HuH-7.5 (cell line): ENCODE measurements at places on chromosomes 4 and X.

DNA sequence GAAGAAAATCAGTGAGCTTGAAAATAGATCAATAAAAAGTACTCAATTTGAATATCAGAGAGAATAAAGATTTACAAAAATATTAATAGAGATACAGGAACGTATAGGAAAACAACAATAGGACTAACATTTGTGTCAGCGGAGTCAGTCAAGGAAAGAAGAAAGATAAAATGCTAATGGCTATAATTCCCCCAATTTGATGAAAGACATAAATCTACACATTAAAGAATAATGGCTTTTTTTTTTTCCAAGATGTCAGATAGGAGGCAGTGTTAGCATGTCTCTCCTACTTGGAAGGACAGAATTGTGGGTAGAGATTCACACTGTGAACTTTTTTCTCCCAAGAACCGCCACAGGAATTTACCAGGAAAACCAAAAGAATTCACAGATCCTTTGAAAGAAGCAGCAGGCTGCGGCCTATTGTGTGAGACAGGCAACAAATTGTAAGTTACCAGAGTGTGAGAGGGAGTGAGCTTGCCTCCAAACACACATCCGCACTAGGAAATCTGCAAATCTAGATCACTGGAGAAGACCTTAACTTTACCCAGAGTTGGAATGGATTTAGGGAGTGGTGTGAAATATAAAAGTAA, 249.9 kb downstream of the PRDM5 start:
- no peak for DNase-seq

DNA sequence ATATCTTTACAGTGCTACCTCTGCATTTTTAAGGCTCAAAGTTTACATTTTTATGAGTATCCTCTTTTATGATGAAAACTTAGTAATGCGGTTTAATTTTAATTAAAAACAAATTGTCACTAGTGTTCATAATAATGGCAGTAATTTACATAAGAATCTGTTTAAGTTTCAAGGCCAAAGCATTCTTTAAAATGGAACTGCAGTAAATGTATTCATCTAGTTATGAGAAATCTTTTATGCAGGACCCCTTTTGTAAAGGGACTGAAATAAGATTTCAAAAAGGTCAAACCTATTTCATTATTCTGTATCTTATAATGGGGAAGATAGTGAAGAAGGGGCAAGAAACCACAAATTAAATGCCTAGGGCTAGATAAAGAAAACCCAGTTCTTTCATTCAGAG, 37.1 kb downstream of the CHIC2 start:
- no peak for DNase-seq

DNA sequence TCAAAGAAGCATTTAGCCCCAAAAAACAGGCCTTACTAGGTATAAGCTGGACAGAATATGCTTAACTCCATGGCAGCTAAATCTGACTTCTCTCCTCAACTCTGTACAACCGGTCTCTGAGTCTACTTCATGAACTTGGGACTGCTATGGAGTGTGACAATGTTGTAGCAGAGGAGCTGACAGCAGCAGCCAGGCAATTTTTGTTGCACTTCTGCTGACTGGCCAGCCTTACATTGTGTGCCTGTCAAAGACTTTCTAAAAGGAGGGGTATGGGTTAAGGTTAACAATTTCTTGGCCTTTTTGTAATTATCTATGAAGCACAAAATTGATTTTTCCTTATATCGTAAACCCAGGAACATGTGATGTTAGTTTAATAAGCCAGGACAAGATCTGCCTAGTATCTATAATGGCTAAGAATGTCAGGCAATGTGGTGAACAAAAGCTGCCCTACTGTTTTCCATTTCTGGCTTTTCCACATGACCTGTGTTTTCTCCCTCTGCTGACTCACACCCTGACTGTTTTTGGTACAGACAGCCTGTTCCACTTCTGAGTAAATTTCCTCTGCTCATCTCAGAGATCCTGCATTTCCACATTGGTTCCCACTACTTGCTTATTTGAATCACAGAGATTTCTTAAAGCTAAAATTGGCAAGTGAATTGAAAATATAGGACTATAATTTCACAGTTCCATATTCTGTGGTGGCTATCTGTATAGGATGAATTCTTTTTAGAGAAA, 9.3 kb downstream of the NOX1 start:
- no peak for DNase-seq

DNA sequence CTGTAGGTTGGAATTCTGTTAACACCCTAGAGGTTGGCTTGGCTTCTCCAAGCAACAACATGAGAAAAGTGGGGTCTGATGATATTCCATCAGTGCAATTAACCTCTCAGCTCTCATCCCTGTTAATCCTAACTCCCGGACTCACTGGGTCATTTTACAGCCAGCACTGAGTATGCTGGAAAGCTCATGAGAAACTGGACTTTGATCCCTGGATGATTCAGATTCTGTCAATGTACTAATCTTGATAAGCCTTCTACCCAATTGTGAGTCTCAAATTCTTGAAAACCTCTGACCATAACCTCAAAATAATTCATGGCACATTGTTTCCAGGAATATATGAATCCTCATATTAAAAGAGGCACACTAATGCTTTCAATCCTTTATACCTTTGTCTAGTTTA, 244.3 kb upstream of the DCAF8L1 start:
- DNase-seq, result no peak

GRCh38 chrX:82813671-82814078, 694.4 kb upstream of the POU3F4 start:
- DNase-seq, result peak; percentile 0

DNA sequence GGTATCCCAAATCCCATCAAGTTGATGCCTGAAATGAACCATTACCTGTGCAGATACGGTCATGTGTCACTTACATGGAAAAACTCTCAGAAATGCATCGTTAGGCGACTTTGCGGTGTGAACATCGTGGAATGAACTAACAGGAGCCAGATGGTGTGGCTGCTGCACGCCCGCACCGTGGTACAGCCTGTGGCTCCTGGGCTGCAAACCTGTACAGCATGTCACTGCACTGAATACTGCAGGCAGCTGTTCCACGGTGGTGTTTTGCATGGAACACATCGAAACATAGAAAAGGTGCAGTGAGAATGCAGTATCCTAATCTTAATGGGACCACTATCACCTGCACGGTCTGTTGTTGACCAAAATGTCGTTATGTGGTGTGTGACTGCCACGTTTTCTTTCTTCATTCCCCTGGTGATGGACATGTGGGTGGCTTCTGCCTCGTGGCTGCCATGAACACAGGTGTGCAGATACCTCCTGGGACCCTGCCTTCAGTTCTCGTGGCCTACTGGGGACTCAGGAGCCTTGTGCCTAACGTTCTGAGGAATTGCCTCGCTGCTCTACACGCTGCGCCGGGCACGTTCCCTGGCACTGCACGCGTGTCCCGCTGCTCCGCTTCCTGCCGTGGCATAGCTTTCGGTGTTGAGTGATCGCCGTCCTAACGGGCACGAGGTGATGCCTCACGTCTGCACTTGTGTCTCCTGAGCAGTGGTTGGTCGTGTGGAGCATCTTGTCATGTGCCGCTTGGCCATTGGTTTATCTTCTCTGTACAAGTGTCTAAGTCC, 18.5 kb downstream of the MAEA start:
- DNase-seq, result no peak

- no peak for DNase-seq
These were observed 2.1 kb downstream of the GUCY1A1 start for GRCh38 chr4:155668707-155669220.

GRCh38 chrX:39869846-39870601, 227.7 kb downstream of the BCOR start:
- DNase-seq, result no peak

- no peak for DNase-seq
These were observed 78.0 kb upstream of the BCOR start for GRCh38 chrX:40175511-40176350.

GRCh38 chr4:24862073-24862751, 50.6 kb downstream of the CCDC149 start:
- no peak for DNase-seq

- DNase-seq, result no peak
These were observed 74.7 kb downstream of the REPS2 start for GRCh38 chrX:17020851-17021821.

DNA sequence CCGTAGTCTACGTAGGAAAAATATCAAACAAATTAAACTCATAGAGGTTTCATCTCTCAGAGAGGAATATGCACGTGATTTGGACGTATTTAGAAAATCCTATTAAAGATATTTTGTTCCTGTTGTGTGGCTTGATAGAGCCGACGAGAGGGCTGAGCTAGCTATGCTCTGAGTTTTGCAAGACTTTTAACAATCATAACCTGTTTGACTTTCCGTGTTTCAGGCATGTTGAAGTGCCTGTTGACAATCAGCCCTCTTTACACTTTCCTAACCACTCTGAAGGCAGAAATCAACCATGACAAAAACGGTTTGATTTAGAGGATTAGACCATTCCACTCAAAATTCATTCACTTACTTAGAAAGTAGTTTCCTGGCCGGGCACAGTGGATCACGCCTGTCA, 297.3 kb downstream of the ASMT start:
- DNase-seq, result no peak

GRCh38 chr4:64781737-64782326, 372.6 kb upstream of the TECRL start:
- no peak for DNase-seq

- no peak for DNase-seq
These were observed 316.2 kb downstream of the GPAT3 start for GRCh38 chr4:83852085-83852451.

DNA sequence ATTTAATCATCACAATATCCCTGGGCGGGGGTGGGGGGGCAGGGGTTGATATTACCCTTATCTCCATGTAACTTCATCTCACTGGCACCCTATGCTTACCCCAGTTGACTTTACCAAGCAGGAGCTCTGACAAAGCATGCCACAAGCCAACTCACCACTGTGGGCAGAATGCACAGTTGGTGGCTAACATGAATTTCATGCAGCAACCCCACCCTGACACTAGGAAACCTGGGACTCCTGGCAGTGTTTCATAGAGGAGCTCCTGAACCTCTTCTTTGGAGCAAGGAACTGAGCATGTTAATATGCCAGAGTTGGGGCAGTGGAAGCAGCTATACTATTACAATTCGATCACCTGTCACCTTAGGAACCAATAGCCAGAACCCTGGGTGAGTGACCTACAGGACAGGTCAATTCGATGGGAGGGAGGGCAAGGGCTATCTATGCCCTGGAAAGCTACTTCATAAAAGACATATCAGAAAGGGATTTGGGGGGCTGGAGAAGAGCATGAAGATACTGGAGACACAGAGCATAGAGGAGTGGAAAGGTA, 97.2 kb upstream of the ACSL4 start:
- no peak for DNase-seq

DNA sequence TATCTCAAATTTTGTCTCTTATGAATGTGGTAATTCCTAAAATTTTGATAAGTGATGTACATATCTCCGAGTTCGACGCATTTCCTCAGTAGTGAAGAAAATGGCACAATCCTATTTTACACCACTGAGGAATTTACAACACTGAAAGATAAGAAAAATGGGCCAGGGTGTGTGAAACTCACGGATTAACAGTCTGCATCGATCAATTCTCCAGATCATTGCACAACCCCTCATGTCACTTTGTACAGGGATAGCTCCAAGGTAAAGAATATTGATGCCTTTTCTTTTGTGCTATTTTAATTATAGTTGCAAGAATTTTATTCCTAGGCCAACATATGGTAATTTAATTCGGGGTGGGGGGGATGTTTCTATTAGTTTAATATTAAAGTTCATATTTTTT, 268.7 kb upstream of the VCX3A start:
- no peak for DNase-seq

GRCh38 chr4:56666279-56666678, 14.8 kb downstream of the HOPX start:
- DNase-seq, result no peak

GRCh38 chrX:46573331-46573891, at the start of gene CHST7:
Gene CHST7 (plus strand): TSS chrX:46573765. CDS start chrX:46573932, 167 bp downstream.
- DNase-seq, result peak; percentile 62

DNA sequence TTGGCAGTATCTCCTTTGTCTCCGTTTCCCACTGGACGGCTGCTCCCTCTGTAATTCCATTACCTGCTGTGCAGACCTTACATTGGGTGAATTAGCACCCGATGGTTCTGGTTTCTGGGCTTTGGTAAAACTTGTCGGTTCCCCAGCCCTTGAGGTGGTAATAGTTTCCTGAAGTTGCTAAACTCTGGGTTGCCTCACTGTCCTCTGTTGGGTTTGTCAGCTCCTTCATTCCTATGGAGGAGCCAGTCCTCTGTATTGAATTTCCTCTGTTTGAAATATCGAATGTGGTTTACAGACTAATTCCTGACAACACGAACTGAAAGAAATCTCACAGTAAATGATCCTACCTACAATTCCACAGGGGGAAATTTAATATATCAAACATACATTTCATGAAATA, 591.3 kb upstream of the FTHL17 start:
- DNase-seq, result no peak

DNA sequence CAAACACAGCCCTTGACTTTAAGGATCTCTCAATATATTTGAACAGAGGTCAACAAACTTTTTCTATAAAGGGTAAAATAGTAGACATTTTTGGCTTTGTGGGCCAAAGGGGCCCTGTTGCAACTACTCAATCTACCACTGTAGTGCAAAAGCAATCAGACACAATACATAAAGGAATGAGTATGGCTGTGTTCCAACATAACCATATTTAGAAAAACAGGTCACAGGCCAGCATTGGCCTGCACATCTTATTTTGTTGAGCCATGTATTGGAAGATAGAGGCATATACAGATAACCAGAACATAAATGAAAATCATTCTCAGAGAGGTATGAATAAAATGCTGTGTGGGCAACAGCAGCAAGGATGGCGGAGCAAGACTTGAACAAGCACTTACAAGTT, 49.8 kb downstream of the MID1 start:
- DNase-seq, result no peak

DNA sequence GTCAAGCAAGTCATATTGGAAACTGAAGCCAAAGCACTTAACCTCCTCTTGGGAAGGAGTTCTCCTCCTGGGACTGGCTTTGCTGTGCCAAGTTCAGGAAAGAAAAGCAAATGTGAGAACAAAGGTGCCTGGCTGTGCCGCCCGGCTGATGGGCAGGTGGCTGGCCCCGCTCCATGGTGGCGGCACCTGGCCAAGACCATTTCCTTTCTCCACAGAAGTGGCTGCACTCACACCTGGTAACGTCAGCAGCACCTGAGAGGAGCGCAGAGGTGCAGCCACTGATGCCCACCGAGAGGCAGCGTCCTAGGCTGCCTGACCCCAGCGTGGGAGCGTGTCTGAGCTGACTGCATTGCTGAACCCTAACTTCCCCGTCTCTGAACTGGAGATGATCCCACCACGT, 54.3 kb downstream of the DCTD start:
- DNase-seq, result no peak

DNA sequence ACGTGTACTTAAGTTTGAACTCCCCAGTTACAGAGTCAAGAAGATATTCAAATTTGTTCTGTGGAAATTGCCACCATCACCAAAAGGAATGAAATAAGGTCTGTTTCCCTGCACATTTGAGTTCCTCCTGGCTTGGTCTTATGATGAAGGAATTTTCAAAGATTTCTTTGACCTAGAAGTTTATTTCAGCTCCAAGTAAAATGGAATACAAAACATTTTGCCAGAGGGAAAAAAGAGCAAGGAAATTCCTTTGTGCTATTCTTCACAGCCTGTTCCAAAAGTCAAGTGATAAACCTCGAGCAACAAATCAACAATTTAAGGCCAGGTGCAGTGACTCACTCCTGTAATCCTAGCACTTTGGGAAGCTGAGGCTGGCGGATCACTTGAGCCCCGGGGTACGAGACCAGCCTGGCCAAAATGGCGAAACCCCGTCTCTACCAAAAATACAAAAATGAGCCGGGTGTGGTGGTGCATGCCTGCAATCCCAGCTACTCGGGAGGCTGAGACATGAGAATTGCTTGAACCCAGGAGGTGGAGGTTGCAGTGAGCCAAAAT, 3.4 kb downstream of the NKRF start:
- DNase-seq, result no peak

GRCh38 chrX:23436875-23437274, 102.2 kb downstream of the PTCHD1 start:
- no peak for DNase-seq
